NCI-H2227 treated with DMSO at 0.1 percent for 48 hours (cell line): ENCODE measurements at places on chromosomes 6 and 20.

DNA sequence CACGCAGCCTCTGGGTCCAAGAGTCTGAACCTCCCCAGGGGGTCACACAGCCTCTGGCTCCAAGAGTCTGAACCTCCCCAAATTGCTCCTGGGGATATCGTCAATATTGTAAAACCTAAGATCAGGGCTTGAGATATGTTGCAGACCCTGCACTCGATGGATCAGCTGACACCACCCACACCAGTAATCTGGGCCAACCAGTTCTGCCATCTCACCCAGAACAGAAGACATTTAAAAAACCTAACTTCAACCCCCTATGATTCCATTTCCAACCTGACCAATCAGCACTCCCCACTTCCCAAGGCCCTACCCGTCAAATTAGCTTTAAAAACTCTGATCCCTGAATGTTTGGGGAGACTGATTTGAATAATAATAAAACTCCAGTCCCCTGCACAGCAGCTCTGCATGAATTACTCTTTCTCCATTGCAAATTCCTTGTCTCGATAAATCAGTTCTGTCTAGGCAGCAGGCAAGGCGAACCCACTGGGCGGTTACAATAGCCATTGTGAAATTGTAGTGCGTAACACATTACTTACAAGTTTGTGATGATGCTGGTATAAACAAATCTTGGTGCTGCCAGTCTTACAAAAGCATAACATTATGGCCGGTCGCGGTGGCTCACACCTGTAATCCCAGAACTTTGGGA lies 32.4 kb upstream of the FAM135A start:
- DNase-seq = no peak

DNA sequence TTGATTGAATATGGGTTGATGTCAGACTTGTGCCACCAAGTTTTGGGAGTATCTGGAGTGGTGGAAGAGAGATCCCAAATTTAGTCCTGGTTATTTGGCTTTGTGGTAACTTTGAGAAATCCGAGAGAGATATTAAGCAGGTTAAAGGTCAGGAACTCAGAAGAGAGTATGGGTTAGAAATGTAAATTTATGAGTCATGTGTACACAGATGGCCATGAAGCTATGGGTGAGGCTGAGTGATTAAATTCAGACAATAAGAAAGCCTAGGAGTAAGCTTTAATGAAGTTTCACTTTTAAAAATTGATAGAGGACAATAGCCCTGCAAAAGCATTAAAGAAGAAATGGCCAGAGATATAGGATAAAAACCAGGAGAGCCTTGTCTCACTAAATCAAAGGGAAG lies 14.3 kb downstream of the RIMS1 start:
- DNase-seq = no peak

GRCh38 chr6:79894939-79895338 lies 52.4 kb downstream of the ELOVL4 start:
- no peak for DNase-seq

GRCh38 chr20:46159101-46159897 lies 41.2 kb downstream of the CD40 start:
- DNase-seq = no peak
